ENCODE measurements at places on chromosomes 7 and 10.

GRCh38 chr7:69411018-69411417 is 187.3 kb upstream of the AUTS2 start:
- DNase-seq: no peak

GRCh38 chr10:61170594-61170993 is 226.6 kb upstream of the RHOBTB1 start:
- DNase-seq: no peak

DNA sequence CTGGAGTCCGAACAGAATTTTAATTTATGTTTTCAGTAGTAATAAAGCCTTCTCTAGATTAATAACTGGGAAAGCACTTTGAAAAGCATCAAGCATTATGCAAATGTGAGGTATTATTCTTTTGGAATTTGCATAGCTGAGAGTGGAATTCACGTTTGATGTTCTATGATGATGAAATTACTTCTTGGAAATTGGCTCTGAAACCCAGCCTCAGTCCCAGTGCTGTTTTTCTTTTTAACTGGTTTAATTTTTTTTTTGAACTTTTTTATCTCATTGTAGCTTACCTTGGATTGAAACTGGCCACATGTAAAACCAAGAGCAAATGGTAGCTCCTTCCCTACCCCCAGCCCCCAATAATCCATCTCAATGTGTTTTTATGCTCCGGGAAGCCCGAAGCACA is 1.2 kb downstream of the TBXAS1 start:
- no peak for DNase-seq

DNA sequence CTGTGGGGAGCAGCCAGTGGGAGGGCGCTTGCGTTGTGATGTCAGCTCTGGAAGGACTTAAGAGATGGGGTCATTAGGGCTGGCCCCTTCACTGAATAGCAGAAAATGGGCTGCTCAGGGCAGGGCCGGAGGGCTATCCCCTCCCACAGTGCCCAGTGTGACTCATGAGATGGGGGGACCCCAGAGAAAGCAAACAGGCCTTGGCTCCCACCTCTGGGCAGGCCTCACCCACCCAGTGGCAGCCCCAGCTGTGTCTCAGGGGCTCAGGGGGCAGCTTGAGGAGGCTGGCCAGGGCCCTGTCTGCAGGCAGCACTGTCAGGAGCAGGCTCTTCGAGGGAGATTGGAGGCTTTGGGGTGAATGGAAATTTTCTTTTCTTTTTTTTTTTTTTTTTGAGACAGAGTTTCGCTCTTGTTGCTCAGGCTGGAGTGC is 168.3 kb downstream of the SLIT1 start:
- DNase-seq: no peak

- no peak for DNase-seq
Observed at GRCh38 chr10:67612577-67613537, 83.1 kb downstream of the CTNNA3 start.

- DNase-seq: no peak
Observed at GRCh38 chr10:75861582-75861981, 430.2 kb downstream of the LRMDA start.

GRCh38 chr7:147894271-147894670 is 696.3 kb upstream of the C7orf33 start:
- no peak for DNase-seq

- DNase-seq: no peak
Observed at GRCh38 chr10:108037061-108037460, 872.6 kb upstream of the SORCS1 start.

- no peak for DNase-seq
Observed at GRCh38 chr7:31023877-31024276, 28.2 kb upstream of the ADCYAP1R1 start.

DNA sequence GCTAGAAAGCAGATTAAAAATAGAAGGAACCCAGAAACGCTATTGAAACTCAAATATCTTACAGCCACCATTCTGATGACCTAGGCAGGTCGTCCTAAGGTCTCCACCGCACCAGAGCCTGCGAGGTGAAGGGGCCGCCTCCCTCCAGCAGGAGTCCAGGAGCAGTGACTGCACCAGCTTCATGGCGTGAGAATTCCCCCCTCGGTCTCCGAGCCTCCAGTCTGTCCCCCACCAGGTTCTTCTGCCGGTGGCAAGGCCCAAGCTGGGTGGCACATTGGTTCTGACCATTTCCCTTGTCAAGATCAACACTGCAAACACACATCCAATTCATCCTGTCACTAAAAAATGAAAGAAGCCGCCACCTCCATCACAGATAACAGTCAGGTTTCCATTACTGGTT is 98.7 kb downstream of the DIP2C start:
- no peak for DNase-seq

All from GM12864 (cell line).